ENCODE measurements at places on chromosomes 16 and 17.
A peak's percentile ranks its signal among the peaks of the same experiment; 100 is the strongest.

GRCh38 chr16:11423315-11424117 lies 78.3 kb downstream of the RMI2 start:
- H3K36me3 ChIP-seq = no peaks in the 10 kb centered on the region
- no peaks in the 10 kb centered on the region for H3K27me3 ChIP-seq
- H3K27ac ChIP-seq = no peak overlapping the region
- no peak for DNase-seq
- H3K4me1 ChIP-seq = no peaks in the 10 kb centered on the region

- peaks cover 31% of the 10 kb centered on the region for H3K36me3 ChIP-seq
- H3K4me1 ChIP-seq = peaks cover 46% of the 10 kb centered on the region
- peak overlapping the region; percentile 65 for H3K4me3 ChIP-seq
- peak; percentile 67 for DNase-seq
These were observed 763 bp upstream of the ACTG1 start for GRCh38 chr17:81513372-81513752.

- no peak for DNase-seq
- H3K4me3 ChIP-seq = no peak overlapping the region
- H3K4me1 ChIP-seq = no peaks in the 10 kb centered on the region
- no peak overlapping the region for H3K27ac ChIP-seq
- no peaks in the 10 kb centered on the region for H3K36me3 ChIP-seq
- H3K27me3 ChIP-seq = no peaks in the 10 kb centered on the region
These were observed 24.9 kb upstream of the RHOT1 start for GRCh38 chr17:32117399-32117798.

- H3K36me3 ChIP-seq = peaks cover 2% of the 10 kb centered on the region
- peak overlapping the region; percentile 22 for H3K27ac ChIP-seq
- H3K27me3 ChIP-seq = no peaks in the 10 kb centered on the region
- H3K4me1 ChIP-seq = peaks cover 21% of the 10 kb centered on the region
- H3K4me3 ChIP-seq = no peak overlapping the region
- peak; percentile 39 for DNase-seq
These were observed 27.8 kb downstream of the CASKIN2 start for GRCh38 chr17:75487351-75488070.

DNA sequence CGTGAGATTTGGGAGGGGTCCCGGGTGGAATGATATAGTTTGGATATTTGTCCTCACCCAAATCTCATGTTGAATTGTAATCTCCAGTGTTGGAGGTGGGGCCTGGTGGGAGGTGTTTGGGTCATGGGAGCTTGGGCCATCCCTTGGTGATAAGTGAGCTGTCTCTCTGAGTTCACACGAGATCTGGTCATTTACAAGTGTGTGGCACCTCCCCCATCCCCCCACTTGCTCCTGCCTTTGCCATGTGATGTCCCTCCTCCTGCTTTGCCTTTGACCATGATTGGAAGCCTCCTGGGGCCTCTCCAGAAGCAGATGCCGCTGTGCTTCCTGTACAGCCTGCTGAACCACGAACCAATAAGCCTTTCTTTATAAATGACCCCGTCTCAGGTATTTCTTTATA lies 21.3 kb upstream of the BAIAP2 start:
- no peak overlapping the region for H3K4me3 ChIP-seq
- DNase-seq = no peak
- H3K27me3 ChIP-seq = no peaks in the 10 kb centered on the region
- H3K4me1 ChIP-seq = peaks cover 18% of the 10 kb centered on the region
- H3K36me3 ChIP-seq = no peaks in the 10 kb centered on the region

- no peak overlapping the region for H3K4me3 ChIP-seq
- DNase-seq = no peak
- H3K36me3 ChIP-seq = no peaks in the 10 kb centered on the region
- H3K4me1 ChIP-seq = peaks cover 13% of the 10 kb centered on the region
- H3K27me3 ChIP-seq = no peaks in the 10 kb centered on the region
These were observed 4.3 kb downstream of the SMIM5 start for GRCh38 chr17:75637551-75637950.

DNA sequence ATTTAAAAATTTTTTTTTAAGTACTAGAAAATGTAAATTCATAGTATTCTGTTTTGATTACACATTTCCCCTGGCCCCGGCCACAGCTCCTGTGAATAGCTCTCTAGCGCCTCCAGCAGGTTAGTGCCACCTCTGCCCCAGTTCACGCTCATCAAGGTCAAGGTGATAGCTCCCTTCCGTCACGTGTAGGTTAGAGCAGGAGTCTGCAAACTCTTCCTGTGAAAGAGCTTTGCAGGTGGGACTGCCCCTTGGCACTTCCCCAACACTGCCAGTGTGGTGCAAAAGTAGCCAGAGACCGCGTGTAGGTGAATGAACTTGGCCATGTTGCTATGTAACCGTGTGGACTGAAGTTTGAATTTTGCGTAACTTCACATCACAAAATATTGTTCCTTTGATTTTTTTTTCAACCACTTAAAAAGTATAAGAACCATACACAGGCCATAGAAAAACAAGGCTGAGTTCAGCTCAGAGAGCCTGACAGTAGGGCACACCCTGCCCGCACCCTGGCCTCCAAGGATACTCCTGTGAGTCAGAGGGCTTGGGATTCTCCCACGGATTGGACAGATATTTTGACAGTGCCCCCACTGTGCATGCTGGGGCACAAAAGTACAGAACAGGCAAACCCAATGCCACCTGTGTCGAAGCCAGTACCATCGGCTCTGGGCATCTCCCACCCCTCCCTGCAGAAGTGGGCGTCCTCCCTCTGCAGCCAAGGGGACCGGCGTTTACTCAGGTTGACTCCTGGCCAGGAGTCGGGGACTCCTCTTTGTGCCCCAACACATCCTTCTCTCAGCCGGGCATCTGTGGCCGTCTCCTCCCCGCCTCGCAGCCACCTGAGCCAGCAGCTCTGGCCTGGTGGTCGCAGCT lies 92.0 kb upstream of the CHMP6 start:
- H3K27ac ChIP-seq = no peak overlapping the region
- peaks cover 2% of the 10 kb centered on the region for H3K36me3 ChIP-seq
- peaks cover 17% of the 10 kb centered on the region for H3K4me1 ChIP-seq
